ENCODE measurements at places on chromosomes 2 and 18. TPM values are rescaled to one million over a fixed set of nuclear protein-coding genes. Genes with fewer than 3 reads are reported as not detected.

Gene EVX2
- not detected for polyA plus RNA-seq

Gene IL1RN
- 0.60 TPM for polyA plus RNA-seq

Gene CHST10
- 5.8 TPM for polyA plus RNA-seq

Gene PLB1
- polyA plus RNA-seq: 0.84 TPM

Gene SERPINB10
- not detected for polyA plus RNA-seq

Gene PLCD4
- polyA plus RNA-seq: 0.11 TPM

Gene SERPINB3
- not detected for polyA plus RNA-seq

Gene TUBA4B
- polyA plus RNA-seq: not detected

Gene IL1B
- 0.27 TPM for polyA plus RNA-seq
